Stimulated activated CD8-positive, alpha-beta memory T cell treated with anti-CD3 and anti-CD28 coated beads, Interleukin-4, amount 100 ng/mL, for 1 hour (primary cell): ENCODE measurements at places on chromosomes 16 and 17.

DNA sequence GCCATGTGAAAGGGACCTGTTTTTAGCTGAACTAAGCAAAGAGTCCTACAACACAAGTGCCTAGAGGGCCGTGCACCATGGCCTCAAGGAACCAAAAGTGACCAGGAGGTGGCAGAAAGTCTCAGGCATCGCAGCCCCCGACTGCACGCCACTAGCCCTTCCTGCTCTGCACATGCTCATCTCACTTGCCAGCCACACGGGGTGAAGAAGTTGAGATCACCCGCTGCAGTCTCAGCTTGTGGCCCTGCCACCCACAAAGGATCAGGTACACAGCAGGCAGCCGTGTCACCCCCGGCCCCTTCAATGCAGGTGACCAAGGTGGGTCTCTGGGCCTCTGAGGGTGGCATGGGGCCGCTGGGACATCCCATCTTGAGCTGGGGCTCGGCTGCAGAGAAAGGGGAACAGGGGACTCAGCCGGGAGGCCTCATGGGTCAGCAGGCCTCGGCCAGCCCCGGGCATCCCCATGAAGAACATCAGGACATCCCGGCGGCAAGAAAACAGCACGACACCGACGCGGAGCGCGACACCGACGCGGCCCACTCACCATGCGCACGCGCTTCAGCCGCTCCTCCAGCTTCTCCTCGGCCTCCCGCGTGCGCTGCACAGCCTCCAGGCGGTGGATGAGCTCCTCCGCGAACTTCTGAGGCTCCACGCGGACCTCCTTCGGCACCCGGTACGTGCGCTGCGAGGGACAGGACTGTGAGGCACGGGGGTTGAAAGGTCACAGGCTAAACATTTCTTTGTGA, 21.0 kb downstream of the PDIA2 start:
- no peak for DNase-seq

GRCh38 chr16:9527976-9528375, 436.5 kb downstream of the HAPSTR1 start:
- DNase-seq, result no peak

DNA sequence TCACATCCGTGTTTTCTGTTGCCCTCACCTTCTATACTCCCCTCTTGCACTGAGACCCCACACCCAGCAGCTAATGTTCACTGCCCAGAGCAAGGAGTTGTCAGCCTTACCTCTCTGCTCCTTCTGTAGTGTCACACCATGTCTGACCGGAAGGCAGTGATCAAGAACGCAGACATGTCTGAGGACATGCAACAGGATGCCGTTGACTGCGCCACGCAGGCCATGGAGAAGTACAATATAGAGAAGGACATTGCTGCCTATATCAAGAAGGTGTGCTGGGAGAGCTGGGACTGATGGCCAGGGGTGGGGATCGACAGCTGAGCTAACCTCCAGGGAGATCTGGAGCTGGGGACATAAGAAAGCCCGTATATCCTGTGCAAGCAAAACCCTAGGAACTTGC, 3.7 kb downstream of the DYNLL2 start:
- DNase-seq, result no peak

DNA sequence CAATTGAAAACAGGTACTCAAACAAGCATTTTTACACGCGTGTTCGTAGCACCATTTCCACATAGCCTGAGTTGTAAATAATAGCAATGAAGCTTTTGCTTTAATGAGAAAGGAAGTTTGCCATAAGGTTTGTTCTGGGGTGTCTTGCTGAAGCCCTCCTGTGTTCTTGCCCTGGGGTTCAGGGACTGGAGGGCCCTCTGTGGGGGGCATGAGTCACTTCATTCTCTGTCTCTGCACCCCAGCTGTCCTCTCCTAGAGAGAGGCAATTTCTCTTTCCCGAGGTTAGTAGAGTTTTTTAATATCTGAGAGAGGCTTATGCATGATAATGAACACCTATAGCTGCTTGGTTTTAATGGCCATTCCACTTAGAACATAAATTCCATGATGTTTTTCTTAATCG, 9.6 kb downstream of the AFMID start:
- DNase-seq, result no peak

GRCh38 chr17:63646488-63646806, 24.2 kb downstream of the MAP3K3 start:
- no peak for DNase-seq

DNA sequence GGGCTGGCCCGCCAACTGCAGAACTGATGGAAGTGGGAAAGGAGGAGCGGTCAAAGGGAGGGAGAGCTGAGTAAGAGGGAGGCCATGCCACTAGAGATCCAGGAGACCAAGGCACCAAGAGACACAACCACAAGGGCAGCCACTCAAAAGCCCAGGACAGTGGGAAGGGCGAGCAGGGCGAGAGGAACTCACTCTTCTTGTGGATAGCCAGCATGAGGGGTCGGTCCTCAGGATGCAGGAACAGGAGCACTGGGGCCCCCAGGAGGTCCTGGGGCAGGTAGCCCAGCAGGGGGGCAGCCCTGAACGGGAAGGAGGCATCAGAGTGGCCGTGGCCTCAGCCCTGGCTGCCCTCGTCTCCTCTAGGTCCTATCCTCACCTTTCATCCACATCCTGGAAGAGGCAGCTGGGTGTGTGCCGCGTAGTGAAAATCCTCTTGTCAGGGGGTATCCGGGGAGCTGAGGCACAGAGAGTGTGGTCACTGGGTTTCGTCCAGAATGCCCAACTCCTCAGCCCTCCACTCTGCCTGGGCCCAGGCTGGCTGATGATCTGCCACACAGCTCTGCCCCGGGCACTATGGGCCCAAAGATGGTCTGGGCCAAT, 4.3 kb downstream of the PER1 start:
- no peak for DNase-seq

GRCh38 chr17:2172077-2172851, 117.4 kb downstream of the HIC1 start:
- no peak for DNase-seq

- DNase-seq, result no peak
These were observed 35.9 kb upstream of the CHMP6 start for GRCh38 chr17:80955671-80956280.

DNA sequence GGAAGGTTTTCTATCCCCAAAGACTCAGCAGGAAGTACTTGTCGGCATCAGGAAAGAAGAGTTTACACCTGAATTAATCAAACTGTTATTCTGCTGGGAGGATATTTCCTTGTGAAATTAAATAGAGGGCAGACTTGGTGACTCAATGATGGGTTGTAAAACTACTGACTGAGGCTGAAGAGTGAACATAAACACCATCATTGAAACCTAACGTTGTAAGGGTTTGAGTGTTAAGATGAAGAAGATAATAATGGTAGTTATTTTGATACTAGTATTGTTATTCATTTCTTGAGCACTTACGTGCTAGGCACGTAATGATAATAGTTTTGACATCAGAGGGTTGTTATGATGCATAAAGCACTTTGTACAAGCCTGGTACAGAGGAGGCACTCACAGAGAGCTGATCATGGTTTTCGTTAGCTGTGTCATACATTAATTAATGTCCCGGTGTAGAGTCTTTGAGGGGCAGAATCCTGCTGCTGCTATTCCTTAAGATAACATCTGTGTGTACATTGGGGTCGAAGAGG, 64.2 kb upstream of the CACNG3 start:
- no peak for DNase-seq

DNA sequence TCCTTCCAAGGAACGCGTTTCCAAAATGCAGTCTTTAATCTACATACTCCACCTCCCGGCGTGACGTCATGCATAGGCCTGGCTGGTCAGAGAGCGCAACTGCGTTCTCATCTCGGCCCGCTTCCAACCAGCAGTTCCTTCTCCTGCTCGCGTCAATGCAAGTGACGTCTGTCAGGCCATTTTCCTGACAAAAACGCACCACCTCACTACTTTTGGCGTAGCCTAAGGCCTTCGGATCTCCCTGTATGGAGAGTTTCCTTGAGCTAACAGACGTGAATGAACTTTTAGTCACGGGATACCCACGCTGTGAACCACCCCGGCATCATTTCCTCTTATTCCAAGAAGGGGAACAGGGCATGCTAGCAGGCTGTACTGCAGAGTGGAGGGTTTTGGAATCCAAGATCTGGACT, 25.0 kb downstream of the TEX14 start:
- peak; percentile 8 for DNase-seq

DNA sequence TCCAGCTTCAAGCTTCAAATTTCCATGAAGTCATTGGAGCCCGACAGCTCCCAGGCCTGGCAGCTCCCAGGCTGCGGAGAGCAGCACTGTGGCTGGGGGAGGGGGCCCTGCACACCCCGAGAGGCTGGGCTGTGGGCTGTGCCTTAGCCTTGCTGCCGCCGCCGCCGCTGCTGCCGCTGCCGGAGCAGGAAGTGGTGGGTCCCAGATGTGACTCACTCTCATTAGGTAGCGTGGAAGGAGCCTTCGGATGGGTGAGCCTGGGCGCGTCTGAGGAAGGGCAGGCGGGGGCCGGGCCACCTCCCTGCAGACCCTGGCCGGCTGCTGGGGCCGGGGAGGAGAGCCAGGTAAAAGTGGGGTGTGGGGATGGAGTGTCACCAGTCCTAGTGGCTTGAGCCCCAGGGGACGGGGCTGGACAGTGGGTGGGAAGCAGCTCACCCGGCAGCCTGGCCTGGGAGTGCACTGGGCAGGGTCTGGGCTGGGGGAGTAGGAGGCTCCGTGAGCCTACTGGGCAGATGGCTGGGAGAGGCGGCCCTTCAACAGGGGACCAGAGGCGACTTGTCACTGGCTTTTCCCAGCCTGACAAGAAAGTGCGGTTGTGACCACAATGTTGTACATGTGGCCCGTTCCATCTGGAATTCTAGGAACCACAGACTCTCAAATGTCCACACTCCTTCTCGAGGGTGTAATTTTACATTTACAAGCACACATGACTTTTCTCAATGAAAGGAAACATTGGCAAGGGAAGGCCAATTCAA, at the start of gene ADCY7:
Gene ADCY7 (plus strand): TSS at position 215 of the 755 bp plus-strand sequence. CDS start 21,629 bp downstream, outside the sequence.
- peak; percentile 68 for DNase-seq

GRCh38 chr17:78723001-78723796, 58.9 kb downstream of the CYTH1 start:
- no peak for DNase-seq

DNA sequence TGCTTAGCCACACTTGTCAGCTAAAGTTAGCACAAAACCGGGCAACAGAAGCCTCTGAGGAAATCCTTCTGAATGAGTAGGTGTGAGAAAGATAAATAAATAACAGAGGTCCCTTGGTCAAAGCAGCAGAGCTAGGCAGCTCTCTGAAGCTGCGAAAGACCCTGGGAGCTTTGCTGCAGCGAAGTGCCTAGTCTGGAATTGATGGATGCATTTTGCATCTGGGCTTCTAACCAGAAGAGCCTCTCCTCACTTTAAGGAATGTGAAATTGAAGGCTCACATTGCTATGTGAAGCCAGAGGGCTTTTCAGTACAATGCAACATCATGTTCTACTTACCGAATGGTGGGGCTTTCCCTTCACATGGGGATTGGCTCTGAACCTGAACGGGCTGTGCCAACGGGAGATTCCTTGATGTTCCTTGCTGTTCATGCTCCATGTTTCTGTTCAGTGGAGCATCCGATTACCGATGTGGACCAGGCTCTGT, 274.6 kb downstream of the HS3ST3B1 start:
- DNase-seq, result no peak
